ENCODE measurements at places on chromosomes 13 and 19.

DNA sequence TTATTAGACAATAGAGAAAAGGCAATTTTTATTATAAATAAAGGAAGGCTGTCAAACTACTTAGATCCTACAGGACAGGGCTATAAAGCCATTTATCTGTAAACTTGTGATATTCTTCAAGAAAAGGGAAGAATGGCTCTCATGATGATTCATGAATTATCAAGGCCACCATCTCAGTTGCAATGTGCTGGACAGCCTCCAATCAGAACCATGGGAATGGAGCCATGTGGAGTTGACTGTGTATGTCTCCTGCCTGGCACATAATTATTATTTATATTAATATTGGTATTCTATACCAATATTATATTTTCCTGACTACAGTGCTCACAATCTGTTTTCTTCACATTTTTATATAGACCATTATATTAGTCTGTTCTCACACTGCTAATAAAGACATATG, 560.5 kb upstream of the MIR17HG start:
- DNase-seq = no peak

GRCh38 chr19:18737337-18737953, 53.7 kb downstream of the COMP start:
- DNase-seq = no peak

DNA sequence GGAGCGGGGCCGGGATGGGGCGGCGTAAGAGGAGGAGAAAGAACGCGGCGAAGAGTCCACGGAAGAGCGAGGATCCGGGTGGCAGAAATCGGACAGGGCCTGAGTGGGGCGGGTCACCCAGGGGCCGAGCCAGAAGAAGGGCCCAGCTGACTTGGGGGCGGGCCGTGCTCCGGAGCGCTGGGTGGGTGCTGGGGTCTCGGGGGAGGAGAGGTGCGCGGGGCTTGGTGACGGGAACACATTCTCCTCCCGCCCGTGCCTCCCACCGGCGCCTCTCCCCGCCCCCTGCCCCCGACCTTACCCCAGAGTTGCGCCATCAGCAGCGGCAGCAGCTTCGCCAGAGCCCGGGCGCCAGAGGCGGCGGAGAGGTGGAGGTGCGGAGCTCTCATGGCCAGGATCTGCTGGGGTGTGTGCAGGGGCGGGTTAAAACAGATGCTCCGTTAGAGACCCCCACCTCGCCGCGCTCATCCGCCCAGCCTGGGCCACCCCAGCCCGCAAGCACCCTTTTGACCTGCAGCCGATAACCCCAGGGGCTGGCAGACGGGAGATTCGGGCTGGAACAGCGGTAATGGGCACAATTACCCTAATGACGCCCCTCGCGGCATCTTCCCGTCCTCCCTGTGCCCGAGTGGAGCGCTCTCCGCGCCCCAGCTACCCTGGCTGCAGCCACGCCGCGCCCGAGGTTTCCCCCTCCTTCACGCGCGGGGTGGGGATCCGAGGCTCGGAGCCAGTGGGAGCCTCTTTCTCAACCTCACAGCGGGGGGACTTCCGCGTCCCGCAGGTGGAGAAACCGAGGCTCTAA, 565 bp downstream of the KLK10 start:
- DNase-seq = no peak

- DNase-seq = no peak
These were observed 1422.4 kb upstream of the MIR17HG start for GRCh38 chr13:89925107-89925506.

GRCh38 chr13:95209109-95209508, 92.1 kb downstream of the ABCC4 start:
- DNase-seq = no peak

DNA sequence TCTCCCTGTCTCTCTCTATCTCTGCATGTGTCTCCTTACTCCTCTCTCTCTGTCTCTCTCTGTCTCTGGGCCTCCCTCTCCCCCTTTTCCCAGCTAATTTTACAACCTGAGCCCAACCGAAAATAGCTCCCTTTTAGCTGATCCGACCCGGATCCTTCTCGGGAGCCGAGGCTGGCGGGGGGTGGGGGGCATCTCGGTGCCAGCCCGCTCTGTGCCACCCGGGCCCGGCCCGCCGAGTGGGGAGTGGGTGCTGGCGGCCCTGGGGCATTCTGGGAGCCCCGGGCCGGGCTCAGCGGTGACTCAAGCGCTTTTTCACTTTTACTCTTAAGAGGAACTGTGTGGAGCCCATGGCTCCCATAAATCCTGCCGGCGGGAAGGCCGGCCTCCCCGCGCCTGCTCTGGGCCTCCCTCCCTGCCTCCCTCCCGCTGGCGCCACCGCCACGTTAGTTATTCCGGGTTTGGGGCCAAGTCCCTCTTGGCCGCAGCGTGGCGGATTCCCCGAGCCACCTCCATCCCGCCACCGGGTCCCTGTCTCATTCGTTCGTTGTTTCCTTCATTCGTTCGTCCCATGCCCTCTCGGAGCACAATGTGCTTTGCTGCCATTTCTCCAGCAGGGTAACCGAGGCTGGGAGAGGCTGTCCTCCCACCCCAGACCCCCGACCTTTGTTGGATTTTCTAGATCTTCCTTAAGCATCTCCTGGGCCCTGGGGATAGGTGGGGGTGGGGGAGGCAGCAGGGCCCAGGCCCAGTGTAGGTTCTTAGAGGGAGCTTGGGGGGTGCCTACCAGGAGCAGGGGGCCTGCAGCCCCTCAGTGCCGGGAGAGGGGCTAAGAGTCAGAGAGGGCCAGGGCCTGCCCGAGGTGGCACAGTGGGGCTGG, 3.2 kb downstream of the NFIC start:
- DNase-seq = no peak

Measured in HS-5 (cell line).